Stimulated activated CD8-positive, alpha-beta memory T cell treated with anti-CD3 and anti-CD28 coated beads, Interleukin-2, amount 100 ng/mL, for 1 hour (primary cell): ENCODE measurements at places on chromosomes 1 and 21.

- no peak for DNase-seq
These were observed 169.3 kb upstream of the ZP4 start for GRCh38 chr1:238060061-238060460.

- no peak for DNase-seq
These were observed 19.3 kb downstream of the ALDH4A1 start for GRCh38 chr1:18883079-18883478.

DNA sequence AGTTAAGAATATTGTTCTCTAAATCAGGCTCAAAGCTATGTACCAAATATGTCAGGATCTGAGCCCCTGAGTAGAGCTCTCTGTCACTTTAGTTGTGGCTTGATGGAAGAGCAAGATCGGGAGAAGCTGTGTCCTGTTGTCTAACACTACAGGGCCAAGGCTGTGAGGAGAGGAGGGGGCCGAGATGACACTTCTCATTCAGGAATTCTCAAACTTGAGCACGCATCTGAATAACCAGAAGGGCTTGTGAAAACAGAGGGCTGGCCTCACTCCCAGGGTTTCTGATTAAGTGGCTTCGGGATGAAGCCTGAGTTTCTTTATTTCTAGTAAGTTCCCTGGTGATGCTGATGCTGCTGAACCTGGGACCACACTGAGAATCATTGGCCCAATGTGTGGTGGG is 209.2 kb upstream of the DAB1 start:
- no peak for DNase-seq

GRCh38 chr1:170545476-170545875 is 13.5 kb downstream of the GORAB start:
- DNase-seq = no peak

GRCh38 chr1:58888833-58889232 is 105.0 kb upstream of the JUN start:
- no peak for DNase-seq

- no peak for DNase-seq
These were observed 98.2 kb downstream of the ZC3H11B start for GRCh38 chr1:219514728-219515127.

DNA sequence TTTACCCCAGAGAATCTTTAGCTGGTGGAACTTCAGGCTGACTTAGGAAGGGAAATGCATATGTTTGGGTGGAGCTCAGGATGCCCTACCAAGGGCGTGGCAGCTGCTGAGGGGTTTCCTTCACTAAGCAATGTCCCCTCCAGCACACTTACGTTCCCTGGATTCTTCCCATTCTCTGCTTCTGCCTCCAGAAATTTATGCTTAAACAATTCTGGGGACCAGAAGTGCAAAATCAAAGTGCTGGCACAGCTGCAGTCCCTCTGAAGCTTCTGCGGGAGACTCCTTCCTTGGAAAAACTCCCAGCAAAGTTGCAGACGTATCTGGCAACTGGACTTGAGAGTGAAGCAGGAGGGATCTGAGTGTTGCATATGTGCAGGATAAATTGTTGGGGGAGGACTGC is 402.8 kb downstream of the PCP4 start:
- no peak for DNase-seq

DNA sequence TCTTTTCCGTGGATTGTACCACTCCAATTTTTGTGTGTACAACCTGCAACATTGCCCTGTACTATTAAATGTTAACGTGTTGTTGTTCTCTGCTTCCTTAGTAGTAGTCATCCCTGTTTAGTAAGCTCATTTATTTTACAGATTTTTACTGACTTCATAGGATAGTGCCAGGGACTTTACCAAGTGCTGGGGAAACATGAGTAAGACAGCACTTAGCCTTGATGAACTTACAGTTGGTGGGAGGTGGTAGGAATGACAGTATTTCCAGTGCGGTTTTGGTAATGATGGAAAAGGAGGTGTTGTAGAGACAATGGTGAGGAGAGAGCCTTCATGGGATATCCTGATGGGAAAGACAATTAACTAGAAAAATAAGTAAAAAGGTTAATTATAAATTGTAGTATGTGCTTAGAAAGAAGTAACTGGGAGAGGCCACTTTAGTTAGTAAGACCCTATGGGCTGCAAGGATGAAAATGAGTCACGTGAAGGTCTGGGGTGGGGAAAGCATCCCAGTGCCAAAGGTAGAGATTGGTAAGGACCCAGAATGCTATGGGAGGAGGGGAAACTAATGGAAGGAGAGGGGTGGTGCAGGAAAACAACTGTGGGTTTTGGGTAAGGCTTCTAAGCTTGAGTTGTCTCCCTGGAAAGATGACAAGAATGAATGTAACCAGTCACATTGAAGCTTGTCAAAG is 1.7 kb downstream of the RLF start:
- no peak for DNase-seq

GRCh38 chr1:64891448-64891825 is 74.9 kb downstream of the JAK1 start:
- DNase-seq = no peak

- DNase-seq = no peak
These were observed 802.9 kb upstream of the ADAMTS5 start for GRCh38 chr21:27769763-27770162.

DNA sequence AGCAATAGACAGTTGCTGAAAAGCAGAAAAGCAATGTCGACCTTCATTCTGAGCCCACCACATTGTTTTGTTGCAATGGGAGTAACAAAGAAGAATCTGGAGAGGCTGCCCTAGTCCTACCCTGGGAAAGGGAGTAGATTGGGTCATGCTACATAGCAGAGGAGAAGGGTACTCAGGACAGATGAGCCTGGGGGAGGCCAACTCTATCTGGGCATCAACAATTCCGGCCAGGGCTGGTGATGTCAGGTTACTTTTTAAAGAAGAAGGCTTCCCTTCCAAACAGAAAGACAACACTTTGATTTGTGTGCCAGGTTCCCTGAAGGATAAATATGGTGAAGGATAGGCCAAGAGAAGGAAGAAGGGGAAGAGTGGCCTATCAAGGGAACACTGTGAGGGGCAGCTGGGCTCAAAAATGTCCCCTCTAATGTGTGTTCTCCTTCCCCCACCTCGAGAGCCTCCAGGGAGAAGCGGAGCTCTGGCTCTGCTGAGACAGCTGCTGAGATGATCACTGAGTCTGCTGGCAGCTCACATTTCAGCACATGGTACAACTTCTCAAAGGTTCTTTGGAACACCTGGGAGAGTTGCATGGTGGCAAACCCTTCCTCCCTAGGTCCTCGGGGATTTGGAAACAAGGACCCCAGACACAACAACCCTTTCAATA is 3.2 kb upstream of the ADIPOR1 start:
- no peak for DNase-seq

DNA sequence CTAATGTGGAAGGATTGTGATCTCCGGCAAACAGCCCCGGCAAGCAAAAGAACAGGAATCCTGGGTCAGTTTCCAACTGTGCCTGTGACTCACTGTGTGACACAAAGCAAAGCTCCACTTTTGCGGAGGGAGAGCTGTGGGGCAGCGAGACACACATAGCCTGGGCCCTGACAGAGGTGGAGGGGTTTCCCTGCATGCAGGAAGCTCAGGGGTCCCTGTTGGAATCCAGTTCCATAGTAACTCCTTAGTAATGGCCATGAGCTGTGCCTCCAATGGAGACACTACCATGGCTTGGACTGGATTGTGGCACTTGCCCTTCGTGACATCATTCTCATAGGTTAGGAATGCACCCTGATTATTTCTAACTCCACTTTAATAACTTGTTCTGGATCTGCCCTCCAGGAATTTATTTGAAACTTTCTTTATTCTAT is 47.0 kb upstream of the ATF3 start:
- no peak for DNase-seq

- DNase-seq = no peak
These were observed 7.2 kb upstream of the TRAF3IP3 start for GRCh38 chr1:209748620-209749019.

DNA sequence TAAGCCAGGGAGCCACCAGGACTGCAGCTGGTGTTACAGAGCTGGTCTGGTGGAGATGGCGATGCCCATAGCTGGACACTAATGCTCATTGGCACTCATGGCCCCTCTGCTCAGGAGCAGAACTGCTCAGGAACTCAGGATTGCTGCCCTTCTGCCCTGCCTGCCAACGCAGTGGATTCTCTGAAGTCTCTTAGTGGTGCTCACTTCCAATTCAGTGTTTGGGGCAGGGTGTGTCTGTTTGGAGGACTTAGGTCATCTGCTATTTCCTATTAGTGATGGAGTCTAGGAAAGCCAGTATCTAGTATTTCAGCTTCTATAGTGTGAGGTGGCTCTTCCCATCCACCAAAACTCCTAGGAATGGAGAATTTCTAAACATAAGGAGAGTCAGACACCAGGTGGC is 29.1 kb downstream of the S100A10 start:
- no peak for DNase-seq

DNA sequence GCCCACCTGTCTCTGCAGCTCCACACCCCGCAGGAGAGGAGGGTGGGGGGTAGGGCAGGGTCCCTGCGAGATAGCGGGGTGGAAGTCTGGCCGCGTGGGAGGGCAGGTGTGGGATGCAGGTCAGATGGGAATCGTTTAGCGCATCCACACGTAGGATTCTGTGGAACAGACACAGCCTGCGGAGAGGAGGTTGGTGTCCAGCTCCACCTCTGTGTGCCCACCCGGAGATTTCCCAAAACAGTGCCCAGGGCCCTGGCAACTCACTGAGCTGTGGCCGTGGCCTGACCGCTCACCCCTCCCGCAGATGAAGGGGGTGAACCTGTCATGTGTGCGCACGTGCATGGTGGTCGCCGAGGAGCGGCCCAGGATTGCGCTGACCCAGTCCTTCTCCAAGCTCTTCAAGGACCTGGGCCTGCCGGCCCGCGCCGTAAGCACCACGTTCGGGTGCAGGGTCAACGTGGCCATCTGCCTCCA is 46.9 kb downstream of the S100B start:
- no peak for DNase-seq

- DNase-seq = no peak
These were observed 33.5 kb downstream of the EPHA2 start for GRCh38 chr1:16122350-16122881.

- DNase-seq = no peak
These were observed 5.7 kb upstream of the KCNE1 start for GRCh38 chr21:34517491-34518245.

- no peak for DNase-seq
These were observed 166.9 kb upstream of the PRMT6 start for GRCh38 chr1:106889583-106889982.

- no peak for DNase-seq
These were observed 53.8 kb upstream of the CFAP126 start for GRCh38 chr1:161421456-161421855.

DNA sequence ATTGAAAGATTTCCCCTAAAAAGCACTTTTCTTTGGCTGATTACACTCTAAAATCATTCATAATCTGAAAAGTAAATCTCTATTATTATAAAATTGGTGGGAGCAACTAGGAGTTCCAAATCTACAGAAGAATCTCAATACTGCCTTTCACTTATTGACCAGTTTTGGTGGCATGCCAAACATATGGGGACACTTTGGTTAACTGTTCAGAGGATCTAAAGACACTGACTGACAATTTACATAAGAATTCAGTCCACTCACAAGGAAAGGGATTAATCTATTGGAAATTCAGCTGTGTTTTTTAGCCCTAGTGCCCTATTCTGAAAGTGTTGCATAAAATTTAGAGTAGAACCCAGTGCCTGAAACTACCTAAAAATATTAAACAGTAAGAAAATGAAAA is 113.6 kb downstream of the LRRC40 start:
- no peak for DNase-seq

DNA sequence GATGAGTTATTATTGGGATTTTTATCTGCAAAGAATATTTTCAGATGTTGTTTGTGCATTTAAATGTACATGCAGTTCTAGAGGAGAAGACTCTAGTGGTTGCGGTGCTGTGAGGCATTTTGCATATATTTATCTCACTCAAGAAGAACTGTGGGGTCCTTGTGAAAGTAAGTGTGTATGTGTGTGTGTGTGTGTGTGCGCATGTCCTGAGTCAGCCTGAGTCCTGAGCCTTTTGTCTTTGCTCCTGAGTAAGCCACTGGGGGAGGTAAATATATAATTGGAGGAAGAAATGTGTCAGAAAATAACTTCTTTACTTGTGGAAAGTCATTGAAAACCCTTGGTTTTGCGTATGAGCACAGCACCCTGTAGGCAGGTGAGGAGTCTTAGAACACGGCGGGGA is 55.6 kb upstream of the CD34 start:
- no peak for DNase-seq
